ENCODE measurements at places on chromosomes 3 and 15.

DNA sequence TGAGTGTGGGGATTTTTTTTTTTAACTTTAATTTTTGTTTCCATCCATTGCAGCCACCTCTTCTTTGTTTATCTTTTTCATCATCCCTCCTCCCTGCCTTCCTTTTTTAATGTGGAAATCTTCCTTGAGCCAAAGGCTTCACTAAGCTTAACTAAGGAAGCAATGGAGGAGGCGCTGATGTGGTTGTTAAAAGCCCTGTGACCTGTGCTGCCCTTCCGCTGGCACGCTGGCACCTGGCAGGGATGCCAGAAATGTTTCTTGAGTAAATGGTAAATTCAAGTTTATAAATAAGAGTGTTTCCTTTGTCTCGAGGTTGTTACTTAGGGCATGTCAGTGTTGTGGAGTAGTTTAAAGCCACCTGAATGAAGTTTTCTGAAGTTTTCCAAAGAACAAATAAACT lies 69.4 kb downstream of the CRTC3 start:
- no peak for DNase-seq

DNA sequence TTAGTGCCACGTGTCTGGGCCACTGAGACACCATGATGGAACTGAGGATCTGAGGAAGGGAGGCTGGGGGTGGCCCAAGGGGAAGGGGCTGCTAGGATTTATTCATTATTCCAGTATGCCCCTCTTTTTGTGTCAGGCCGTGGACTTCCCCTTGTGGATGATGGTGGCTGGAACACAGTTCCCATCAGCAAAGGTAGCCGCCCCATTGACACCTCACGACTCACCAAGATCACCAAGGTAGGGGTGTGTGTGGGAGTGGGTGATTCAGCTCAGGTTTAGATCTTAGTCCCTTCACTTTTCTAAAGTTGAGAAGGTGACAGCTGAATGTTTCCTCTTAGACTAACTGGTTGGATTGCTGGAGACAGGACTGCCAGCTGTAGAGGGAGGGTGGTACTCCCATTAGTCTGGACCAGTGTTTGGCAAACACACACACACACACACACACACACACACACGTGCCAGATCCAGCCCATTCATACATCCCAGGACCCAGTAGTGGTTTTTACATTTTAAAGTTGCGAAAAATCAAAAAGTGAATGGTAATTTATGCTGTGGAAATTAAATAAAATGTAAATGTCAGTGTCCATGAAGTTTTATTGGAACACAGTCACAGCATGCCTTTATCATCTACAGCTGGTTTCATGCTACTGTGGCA lies 11.4 kb downstream of the EIF4G1 start:
- DNase-seq: no peak

GRCh38 chr3:172153335-172153861 lies 114.0 kb downstream of the FNDC3B start:
- peak; percentile 72 for DNase-seq

GRCh38 chr3:152272771-152273242 lies 4.1 kb downstream of the MBNL1 start:
- no peak for DNase-seq

- DNase-seq: no peak
Measured at GRCh38 chr15:78402061-78402610, 35.9 kb upstream of the IREB2 start.

DNA sequence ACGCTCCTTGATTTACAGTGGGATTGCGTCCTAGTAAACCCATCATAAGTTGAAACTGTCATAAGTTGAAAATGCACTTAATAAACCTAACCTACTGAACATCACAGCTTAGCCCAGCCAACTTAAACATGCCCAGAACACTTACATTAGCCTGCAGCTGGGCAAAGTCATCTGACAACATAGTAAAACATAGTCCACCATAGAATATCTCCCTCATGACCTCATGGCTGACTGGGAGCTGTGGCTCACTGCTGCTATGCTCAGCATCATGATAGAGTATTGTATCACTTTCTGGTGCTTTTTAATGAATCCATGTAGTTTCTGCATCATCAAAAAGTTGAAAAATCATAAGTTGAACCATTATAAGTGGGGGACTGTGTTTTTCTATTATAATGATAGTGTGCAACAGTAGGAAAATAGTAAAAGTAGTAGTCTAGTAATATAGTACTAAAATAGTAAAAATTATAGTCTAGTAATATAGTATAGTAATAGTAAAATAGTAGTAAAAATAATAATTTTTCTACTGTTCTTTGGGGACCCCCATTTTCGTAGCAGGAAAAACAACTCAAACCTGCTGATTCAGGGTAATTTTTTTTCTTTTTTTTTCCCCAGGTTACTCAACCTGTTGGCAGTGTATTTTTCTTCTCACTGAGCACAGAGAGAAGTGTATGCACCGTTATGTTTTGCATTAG lies 233.5 kb downstream of the MYRIP start:
- no peak for DNase-seq

DNA sequence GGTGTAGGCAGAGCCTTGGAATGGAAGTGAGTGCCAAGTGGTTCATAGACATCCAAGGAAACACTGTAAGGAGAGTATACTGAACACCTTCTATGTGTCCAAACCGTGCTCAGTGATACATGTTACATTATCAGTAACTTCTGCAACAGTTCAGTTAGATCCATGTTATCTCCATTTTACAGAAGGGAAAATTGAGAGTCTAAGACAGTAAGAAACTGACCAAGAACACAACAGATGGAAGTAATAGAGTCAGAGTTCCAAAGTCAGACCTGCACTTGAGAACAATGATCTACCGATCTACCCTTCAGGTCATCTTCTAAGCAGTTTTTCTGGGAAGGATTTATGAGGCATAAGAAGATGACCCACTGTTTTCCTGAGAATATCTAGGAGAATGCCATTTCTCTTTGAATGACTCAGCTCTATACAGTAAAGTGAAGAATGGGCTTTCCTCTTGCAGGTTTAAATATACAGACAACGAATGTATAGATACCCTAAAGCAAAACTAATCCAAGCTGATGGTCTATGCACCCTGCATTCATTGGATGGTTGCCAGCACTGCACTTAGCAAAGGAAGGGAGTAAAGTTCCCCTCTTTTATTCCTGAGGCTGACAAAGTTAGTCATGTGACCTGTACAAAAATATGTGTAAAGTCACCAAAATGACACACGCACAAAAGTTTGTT lies 604.1 kb upstream of the MDFIC2 start:
- DNase-seq: no peak

- no peak for DNase-seq
Measured at GRCh38 chr3:141059816-141060215, 8.7 kb downstream of the SPSB4 start.

DNA sequence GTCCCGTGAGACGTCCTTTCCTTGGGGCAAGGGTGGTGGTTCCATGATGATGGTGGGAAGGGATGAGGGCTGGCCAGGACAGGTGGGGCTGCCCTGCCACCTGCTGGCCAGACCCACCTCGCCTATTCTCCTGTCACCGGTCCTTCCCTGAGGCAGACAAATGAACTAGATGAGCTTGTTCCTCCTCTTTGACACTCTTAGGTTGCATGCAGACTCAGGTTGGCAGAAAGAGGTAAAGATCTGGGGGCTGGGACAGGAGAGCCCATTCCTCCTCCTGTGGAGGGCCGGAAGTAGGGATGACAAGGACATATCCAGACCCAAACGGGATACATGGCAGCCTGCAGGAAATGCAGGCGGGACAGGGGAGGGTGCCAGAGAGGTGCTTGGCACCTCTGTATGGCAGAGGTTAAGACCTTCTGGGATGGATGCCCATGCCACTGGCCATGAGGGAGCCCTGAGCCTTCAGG lies 38.6 kb downstream of the ACSBG1 start:
- DNase-seq: no peak

DNA sequence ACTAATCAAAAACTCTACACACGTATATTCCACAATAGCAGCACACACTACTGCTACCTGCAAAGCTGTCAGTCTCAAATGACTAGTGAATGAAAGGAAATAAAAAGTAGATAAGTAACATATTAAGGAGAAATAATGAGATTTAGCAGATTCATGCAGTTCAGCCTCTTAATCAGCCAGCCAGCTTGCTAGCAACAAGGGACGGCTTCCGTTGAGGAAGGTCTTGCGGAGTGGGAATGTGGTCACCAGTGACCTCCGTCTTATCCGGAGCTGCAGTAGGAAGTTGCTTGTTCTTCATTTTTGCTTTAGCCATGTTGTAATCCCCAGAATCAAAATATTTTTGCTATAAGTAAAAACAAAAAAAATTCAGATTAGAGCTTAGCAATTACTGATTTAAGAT lies 17.1 kb downstream of the ARPP19 start:
- DNase-seq: peak; percentile 83

Measured in GF-D8 (cell line).